ENCODE measurements at places on chromosomes 2 and 18.

- no peak for DNase-seq
Measured at GRCh38 chr2:72205504-72205881, 57.8 kb upstream of the CYP26B1 start.

DNA sequence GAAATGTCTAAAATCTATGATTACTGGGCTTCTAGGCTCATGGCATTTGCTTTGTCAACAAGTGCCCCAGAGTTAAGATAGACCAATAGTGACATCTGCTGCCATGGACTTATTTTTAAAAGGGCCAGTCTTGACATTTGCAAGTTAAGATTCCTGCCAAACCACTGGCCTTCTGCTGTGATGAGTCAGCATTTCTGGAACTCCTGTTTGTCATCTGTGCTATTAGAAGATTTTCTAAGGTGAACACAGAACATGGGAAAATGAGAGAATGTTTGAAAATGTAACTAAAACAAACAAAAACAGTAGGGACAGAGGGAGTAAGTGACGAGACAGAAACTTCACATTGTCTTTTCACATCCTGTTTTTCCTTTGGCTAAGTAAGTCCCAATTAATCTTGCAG lies 93.7 kb upstream of the WDR75 start:
- no peak for DNase-seq

DNA sequence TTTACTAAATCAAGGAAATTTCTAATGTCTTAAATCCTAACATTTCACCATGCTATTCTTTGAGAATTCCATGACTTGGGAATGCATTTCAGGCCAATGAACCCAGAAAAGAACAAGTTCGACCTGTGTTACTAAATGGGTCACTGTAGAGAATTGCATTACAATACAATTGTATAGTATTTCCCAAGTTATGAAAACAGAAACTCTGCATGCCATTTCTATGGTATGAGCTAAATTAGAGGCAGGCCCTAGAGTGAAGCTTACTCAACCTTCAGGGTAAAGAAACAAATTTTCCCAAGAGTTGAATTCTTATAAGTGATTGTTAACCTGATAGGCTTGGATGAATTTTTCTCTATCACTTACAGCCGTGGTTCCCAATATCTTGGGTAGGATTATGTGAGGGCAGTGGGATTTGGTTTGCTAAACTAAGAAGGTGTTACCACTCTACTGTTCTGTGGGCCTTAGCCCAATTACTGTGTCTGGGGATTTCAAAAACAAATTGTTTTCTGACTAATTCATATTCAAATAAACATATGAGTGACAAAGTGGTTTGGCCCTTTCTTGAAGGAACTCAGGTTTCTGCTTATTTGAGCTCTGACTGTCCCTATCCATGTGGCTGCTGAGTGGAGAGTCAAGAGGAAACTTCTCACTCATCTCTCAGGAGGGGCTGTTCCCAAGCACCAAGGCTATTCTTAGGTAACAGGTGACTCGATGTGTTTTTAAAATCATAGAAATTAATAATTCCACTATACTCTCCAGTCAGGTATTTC lies 11.2 kb upstream of the SERPINB7 start:
- no peak for DNase-seq

- no peak for DNase-seq
Measured at GRCh38 chr18:80213182-80213581, 34.1 kb downstream of the PARD6G start.

GRCh38 chr2:30422444-30423040 lies 24.5 kb upstream of the LCLAT1 start:
- no peak for DNase-seq

- DNase-seq = no peak
Measured at GRCh38 chr2:236951830-236952475, 133.7 kb upstream of the COPS8 start.

- DNase-seq = no peak
Measured at GRCh38 chr2:218889937-218890336, 9.3 kb downstream of the WNT10A start.

DNA sequence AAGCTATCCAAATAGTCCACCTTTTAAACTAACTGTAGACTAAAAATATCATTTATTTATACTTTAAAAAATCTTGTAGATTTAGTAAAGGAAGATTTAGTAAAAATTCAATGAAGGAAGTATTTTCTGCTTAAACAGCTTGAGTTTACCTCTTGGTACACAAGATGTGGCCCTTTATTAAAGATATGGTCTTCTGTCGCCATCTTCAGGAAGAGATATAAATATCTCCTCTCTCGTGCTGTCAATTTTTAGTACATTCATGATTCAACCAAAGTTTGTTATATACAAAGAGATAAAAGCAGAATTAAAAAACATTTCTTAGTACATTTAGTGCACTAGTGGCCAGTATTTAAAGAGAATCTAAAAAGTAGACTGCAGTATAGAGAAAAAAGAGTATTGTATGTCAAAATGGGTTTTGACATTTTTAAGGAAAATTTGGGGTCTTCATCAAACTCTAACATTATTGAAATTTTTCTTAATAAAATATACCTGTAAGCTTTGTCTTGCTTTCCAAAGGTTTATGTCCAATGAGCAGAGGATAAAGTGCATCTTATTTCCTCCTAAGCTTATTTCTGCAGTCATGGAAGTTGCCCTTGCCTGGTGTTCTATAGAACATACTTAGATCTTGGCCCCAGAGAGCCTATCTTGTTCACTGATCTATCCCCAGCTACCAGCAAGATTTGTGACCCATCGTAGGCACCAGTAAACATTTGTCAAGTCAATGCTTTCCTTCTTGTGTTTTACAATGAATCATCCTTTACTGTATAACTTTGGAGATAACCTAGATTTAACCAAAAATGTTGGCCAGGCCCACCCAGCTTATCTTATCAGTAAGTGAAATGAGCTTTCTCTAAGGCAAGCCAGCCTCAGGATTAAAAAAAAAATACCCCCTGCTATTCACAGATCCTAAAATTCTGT lies 18.5 kb upstream of the EML6 start:
- DNase-seq = no peak

DNA sequence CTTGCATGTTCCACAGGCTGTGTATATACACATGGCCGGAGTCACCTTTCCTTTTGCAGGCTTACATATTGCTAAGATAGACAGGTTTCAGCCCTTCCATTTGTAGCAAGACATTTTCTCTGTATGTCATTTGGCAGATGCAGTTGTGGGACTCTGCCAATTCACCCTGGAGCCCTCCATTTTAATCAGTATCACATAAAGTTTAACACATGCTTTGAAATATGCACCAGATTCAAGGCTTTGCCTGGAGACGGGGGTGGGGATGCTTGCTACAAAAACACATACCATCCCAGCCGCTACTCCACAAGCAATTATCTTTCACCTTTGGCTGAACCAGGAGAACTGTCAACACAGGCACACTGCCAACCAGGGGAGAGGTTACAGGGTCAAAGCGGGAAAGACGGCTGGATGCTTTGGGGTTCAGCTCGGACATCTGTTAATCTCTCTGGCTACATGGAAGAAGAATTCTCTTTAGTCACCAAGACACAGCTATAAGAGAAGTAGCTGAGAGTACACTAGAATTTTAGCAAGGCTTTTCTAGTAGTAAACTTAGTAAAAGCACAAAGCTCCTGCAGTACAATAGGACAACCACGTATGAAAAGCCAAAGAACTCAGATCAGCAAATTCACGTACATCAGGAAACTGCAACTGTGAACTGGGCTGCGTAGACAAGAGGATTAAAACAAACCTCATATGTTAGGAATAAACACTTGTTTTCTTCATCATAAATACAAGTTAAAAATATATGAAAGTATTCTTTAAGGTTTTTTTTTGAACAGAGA lies 130.9 kb downstream of the EXOC6B start:
- DNase-seq = no peak

- no peak for DNase-seq
Measured at GRCh38 chr2:108388045-108388444, 10.3 kb downstream of the SULT1C4 start.

DNA sequence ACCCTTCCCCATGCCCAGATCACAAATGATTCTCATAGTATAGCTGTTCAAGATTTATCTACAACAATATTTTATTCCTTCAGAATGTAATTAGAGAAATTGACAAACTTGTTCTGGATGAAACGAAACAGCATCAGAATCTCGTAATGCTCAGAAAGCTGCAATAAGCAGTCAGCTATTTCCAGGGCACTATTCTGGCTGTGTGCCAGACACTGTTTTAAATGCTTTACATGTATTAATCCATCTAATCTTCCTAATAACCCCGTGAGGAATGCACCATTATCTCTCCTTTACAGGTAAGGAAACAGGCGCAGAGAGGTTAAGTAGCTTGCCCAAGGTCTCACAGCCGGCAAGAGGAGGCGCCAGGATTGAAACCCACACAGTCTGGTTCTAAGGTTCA lies 10.1 kb upstream of the LYPD6B start:
- no peak for DNase-seq

DNA sequence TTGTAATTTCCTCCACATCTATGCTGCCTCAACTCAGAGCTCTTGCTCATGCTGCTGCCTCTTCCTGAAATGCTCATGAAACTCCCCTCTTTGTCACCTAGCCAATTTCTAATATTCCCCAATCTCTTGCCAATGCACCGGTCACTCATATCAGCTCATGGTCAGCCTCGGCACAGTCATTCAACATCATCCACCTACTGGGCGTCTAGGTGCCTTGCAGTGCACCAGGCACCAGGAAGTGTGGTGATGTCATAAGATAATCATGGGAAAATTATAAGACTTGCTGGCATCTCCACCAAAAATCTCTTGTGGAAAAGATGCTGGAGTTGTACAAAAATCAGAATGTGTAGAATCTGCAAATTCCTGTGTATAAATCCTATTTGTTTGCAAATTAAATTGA lies 52.6 kb upstream of the RAB27B start:
- no peak for DNase-seq

- no peak for DNase-seq
Measured at GRCh38 chr2:235747786-235748091, 253.9 kb downstream of the AGAP1 start.

DNA sequence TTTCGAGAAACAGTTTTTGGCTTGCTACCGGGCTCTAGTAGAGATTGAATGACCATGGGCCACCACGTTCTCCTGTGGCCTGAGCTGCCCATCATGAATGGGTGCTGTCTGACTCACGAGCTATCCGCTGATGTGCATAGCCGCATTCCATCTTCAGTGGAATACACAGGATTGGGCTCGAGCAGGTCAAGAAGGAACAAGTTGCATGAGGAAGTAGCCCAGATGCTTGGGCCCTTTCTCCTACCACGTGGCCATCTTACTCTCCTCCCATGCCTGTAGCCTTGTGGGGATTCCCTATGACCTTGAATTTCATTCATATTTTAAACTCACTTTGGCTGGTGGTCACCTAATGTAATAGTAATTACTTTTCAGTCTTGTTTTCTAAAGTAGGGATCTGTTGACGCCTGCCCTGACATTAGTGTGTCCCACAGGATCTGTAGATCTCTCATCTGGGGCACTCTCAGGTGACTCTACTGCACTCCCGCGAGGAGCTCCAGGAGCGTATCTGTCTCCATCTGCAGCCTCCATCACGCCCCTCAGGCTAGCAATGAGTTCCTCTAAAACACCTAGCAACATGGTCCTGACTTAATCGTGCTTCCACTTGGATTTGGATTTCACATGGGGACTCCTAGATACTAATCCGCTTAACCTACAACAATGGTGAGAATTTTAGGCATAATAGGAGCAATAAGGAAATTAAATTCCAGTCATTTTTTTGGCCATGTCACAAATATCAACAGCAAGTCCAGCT lies 67.8 kb downstream of the PSMG2 start:
- no peak for DNase-seq

GRCh38 chr2:205212357-205212756 lies 469.9 kb upstream of the NRP2 start:
- DNase-seq = no peak

GRCh38 chr18:40866013-40866645 lies 1088.9 kb upstream of the PIK3C3 start:
- no peak for DNase-seq

DNA sequence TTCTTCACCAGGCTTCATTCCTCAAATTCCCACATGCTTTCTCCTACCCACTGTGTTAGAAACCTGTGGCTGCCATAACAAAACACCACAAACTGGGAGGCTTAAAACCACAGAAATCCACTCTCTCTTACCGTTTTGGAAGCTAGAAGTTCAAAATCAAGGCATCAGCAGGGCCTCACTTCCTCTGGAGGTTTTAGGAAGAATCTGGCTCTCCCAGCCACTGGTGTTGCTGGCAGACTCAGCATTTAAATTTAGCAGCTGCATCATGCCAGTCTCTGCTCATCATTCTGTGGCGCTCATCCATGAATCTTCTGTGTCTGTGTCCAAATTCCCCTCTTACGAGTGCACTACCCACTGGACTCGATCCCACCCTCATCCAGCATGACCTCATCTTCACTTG lies 248.5 kb downstream of the ZNF516 start:
- DNase-seq = no peak

DNA sequence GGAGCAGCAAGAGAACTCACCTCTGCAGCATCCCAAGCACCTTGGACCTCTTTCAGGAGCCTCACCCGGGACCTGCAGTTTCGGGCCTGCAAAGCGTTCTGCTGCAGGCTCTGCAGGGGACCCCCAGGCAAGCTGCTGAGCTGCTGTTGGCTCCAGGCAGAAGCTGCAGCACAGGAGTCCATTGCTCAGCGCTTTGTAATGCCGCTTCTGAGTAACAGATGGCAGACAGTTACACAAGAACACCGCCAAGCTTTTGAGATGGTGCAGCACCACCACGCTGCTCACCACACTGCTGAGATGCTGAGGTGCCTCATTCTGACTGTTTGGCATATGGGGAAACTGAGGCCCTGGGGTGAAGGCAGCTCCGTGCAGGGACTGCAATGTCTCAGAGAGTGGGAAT lies 1.9 kb upstream of the GALNT14 start:
- no peak for DNase-seq

DNA sequence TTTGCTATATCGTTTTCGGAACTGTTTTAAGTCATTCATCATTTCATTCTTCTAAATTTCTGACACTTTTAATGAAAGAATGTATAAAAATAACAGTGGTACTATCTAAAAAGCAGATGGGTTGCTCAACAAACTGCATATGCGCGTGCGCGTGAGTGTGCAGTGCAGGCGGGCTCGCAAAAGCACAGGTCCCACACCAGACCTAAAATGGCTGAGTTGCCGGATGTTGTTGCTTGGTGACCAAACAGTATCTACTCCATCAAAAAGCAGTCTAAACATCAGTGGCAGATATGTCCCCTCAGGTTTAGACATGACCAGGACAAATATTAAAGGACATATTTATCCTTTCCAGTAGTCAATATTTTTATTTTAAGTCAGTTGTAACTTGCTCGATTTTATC lies 5.1 kb downstream of the NOL4 start:
- no peak for DNase-seq

- no peak for DNase-seq
Measured at GRCh38 chr2:112839407-112840067, 3.0 kb upstream of the IL1B start.

- no peak for DNase-seq
Measured at GRCh38 chr2:139940686-139941085, 1160.5 kb upstream of the NXPH2 start.

Data from cortex of kidney (tissue), 1 donor.